ENCODE measurements at places on chromosomes 6 and 20.

DNA sequence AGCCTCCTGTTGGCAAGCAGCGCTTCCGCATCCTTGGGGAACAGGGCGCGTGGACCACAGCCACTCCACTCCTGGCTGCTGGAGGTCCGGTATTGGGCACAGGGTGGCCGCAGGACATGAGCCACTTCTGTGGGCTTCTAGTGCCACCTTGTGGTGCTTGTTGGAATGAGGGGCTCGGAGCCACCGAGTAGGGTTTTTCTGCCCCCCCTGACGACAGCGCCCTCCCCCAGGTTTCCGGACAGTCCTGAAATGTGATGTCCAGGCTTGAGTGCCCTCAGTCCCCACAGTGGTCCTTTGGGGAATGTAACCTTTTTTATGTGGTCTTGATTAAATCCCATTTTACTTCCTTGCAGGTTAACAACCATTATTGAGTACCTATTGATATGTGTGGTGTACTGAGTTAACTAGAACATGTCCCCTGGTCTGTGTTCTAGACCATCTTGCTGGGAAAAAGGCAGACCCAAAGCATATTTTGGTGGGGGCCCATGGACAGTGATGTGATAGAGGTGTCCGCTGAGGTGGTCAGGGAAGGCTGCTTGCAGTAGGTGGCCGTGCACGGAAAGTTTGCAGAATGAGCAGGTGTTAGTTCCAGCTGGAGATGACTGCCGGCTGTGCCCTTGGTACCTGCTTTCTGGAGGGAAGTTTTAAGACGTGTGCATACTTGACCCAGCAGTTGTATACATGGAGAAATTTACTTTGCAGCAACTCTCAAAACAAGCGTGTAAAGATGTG lies 70.0 kb downstream of the PTPN1 start:
- DNase-seq: peak; percentile 24

DNA sequence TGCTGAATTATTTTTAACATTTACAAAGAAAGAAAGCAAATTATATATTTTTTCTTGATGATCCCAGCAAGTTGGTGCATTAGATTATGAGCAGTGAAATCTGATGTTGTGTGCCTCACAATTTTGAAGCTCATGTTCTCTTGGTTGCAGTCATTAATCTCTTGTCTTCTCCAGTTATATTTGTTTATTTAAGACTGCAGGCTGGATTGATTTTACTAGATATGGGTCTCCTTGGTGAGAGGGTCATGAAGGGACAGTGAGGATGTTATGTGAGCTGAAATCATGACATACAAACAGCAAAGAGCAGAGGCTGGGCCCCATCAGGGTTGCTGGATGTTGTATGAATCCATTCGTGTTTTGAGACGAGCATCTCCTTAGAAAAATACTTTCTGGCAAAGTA lies 64.2 kb upstream of the AKIRIN2 start:
- no peak for DNase-seq

- DNase-seq: no peak
These were observed 216.2 kb downstream of the RIMS1 start for GRCh38 chr6:72102561-72102960.

GRCh38 chr20:35252037-35252461 lies 25.6 kb downstream of the MMP24 start:
- DNase-seq: no peak

DNA sequence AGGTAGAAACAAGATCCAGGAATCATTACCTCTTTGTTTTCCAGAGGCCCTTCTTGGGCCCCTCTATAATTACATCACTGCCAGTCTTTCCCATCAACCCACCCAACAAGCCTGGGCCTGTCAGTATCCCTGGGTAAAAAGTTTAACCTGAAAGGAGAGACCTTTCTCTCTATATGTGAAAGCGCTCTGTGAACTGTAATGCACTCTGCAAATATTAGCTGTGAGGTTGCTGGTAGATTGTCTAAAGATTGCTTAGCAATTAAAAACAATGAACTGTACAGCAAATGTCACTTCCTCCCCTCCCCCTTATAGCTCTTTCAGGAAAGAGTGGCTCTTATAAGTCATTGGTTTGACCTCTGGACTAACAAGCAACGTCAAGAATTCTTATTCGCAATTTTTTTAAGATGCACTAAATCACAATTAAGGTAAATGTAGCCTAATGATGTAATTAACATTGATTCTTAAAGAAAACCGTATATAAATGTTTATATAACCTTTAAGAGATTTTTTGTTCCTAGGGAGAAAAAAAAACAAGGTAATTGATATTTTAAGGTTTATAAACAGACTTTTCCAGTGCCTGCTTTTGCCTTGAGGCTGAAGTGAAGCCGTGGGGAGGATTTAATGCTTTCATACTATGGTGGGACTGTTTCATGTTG lies 18.4 kb downstream of the ECT2L start:
- no peak for DNase-seq

Data from T-helper 2 cell (primary cell).